ENCODE measurements at places on chromosomes 16 and 17.

- no peak for DNase-seq
Measured at GRCh38 chr17:1785930-1786329, 24.1 kb downstream of the SERPINF1 start.

GRCh38 chr17:3630781-3631180 lies 5.3 kb downstream of the SHPK start:
- DNase-seq: no peak

GRCh38 chr17:7835814-7836595 lies 2.0 kb downstream of the KDM6B start:
- no peak for DNase-seq

DNA sequence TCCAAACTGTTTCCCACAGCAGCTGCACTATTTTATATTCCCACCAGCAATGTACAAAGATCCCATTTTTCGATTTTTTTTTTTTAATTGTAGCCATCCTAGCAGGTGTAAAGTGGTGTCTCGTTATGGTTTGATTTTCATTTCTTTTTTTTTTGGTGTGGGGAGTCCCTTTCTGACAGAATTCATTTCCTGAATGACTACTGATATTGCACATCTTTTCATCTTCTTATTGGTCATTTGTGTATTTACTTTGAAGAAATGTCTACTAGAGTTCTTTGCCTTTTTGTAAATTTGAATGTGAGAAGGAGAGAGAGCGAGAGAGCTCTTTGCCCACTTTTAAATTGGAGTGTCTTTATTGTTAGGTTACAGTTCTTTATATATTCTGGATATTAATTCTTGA lies 14.0 kb downstream of the CYB5B start:
- no peak for DNase-seq

DNA sequence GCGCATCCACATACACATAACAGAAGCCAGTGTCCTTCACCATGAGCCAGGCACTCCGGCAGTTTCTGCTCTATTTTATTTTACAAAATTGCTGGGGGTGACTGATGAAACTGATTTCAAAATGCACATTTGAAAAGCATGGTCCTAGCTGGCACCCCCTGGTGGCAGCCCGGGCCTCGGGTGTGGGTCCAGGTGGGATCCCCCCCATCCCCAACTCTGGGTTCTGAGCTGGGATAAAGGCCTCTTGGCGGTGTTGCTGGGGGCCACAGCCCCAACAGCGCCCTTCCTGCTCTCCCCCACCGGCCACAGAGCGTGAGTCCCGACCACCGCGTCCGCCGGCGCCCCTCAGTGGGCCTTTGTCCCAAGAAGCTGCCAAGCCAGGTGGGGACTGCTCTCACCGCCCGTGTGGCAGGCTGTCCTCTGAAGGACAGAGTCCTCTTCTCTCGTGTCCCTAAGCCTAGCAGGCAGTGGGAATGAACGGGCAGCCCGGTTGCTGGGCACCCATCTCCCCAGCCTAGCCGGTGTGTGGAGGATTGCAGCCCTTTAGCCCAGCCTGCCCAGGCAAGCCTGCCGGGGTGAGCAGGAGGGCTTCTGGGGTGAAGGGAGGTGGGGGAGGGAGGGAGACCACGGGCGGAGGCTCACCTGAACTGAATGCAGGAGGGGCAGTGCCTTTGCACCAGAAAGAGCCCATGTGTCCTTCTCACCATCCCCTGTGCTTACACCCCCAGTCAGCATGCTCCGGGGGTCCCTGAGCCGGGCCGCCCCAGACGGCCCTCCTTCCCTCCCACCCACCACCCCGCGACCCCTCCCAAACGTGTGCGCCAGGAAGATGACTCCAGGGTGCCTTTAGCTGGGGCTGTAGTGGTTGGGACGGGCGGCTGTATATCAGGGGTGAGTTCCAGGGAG lies 898 bp downstream of the SNAI3 start:
- peak; percentile 65 for DNase-seq

- DNase-seq: no peak
Measured at GRCh38 chr17:7079581-7080455, at the start of gene CLEC10A. TSS of gene CLEC10A (minus strand) at chr17:7080251. CDS start at chr17:7078812, 1,439 bp downstream.

GRCh38 chr17:38572669-38573365 lies 32.9 kb downstream of the SRCIN1 start:
- DNase-seq: no peak

- no peak for DNase-seq
Measured at GRCh38 chr17:32553168-32553567, 66.4 kb downstream of the CDK5R1 start.

DNA sequence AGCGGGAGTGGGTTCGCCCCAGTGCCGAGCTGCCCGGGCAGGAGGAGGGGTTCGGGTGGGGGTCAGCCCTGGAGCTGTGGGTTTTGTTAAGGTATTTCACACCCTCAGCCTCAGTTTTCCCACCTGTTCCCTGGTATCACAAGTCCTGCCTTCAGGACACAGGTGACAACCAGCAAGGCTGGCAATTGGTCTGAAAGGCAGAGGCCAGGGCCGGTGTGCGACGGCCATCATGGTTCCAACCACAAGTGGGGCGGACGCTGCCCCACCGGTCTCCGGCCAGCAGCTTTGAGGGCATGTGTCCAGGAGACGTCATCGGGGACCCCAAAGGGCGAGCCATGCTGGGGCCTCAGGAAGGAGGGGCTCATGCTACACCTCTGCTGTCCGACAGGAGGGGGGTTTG lies 10.8 kb downstream of the ZNF469 start:
- DNase-seq: no peak

DNA sequence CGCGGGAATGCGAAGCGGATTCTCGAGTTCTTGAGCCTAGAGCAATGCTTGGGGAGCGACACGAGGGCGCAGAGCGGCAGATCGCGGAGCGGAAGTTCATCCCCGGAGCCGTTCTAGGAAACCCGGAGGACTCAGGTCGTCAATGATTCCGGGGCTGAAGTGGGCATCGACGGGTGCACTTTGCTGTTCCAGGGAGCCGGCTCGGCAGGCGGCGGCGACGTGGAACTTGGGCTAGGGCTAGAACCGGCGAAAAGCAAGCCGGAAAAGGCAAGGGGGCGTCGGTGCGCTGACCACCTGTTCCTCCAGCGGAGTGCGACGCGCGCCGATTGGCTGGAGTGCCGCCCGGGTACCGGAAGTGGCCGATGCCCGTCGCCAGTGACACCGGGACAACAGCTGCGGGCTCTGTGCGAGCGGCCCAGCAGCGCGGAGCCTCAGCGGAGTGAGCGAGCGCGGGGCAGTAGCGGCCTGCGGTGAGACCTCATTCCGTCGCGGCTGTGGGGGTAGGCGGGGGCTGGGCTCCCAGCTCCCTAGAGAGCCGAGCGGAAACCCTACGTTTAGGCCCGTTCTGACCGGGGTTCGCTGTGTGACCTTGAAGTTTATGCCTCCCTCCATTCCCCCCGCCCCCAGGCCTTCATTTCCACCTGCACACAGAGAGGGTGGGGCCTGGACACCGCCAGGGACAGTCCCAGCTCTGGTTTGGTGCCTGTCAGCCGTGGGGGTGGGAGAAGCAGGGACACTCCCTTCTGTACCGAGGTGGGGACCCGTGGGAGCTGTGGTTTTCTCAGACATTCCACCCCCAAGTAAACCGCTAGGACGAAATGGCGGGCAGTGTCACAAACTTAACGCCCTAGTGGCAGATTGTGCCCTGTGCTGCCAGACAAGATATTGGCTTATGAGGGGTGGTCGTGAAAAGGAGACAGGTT lies at the start of gene ZFP3:
TSS of gene ZFP3 (plus strand) at position 362 of the 923 bp plus-strand sequence. CDS start 13,038 bp downstream, outside the sequence.
- peak; percentile 69 for DNase-seq

DNA sequence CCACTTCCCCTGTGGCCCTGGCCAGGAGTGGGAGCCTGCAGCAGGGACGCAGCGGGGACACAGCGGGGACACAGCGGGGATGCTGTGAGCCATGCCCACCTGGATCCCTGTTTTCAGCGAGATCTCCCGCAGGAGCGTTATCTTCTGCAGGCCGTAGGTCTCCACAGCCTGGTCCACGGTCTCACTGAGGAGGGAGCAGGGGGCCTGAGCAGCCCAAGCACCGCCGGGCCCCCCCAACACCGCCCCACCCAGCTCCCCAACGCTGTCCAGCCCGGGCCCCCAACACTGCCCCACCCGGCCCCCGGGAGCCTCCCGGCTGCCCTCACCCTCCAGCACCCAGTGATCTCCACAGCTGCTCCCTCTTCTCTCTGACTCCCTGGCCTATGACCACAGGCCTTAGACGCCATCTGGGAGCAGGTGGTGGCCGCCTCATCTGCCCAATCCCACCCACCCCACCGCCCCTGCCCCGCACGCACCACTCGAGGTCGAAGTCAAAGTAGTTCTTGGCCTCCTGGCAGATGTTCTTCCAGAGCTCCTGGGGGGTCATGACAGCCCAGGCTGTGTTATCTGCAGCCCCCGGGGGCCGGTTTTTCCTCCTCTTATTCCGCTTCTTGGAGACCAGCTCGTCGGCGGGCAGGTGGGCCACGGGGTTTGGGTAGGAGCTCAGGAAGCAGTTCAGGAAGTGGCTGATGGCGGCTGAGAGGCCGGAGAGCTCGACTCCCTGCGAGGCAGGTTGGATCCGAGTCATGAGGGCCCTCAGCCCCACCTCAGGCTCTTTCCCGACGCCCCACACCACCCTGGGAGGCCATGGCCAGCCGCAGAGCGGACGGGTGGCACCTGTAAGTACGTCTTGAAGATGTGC lies 17.0 kb downstream of the CLUH start:
- no peak for DNase-seq

- DNase-seq: no peak
Measured at GRCh38 chr16:732936-733335, 6.0 kb downstream of the HAGHL start.

GRCh38 chr17:61124562-61124961 lies 275.1 kb upstream of the TBX2 start:
- no peak for DNase-seq

GRCh38 chr17:82858376-82859126 lies 18.7 kb upstream of the ZNF750 start:
- DNase-seq: no peak

- no peak for DNase-seq
Measured at GRCh38 chr16:56860226-56861020, 4.6 kb upstream of the SLC12A3 start.

All from stimulated activated CD4-positive, alpha-beta T cell treated with anti-CD3 and anti-CD28 coated beads, Interleukin-12 subunit alpha, Interleukin-12 subunit beta, amount 100 ng/mL, for 4 hours (primary cell).